ENCODE measurements at places on chromosomes 11 and 22.

- no peak for DNase-seq
These were observed 1.0 kb upstream of the C11orf86 start for GRCh38 chr11:66973956-66974580.

- no peak for DNase-seq
These were observed 3.2 kb upstream of the C11orf91 start for GRCh38 chr11:33703788-33704187.

- no peak for DNase-seq
These were observed 9.7 kb upstream of the PIK3IP1 start for GRCh38 chr22:31302006-31302405.

GRCh38 chr11:10497371-10498021, 42.4 kb downstream of the AMPD3 start:
- DNase-seq: no peak

GRCh38 chr11:55714982-55715888, 53.2 kb downstream of the OR4C6 start:
- DNase-seq: no peak

DNA sequence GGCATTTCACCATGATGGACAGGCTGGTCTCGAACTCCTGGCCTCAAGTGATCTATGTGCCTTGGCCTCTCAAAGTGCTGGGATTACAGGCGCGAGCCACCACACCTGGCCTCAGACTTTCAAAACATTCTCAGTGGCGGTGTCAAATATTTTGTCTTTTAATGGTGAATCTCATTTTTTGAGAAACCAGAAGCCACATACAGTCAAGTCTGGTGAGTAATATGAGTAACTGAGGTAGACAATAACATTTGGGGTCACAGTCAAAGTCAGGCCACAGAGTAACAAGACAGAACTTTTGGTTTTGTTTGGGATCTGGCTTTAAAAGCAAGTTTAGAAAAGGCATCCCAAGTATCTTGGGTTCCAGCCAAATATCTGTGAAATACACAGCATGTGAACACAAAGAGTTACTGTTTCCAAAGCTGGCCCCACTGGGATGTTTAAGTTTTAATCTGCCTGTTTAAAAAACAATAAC, 5.6 kb upstream of the TMA7B start:
- DNase-seq: no peak

- no peak for DNase-seq
These were observed 5.2 kb downstream of the USP2 start for GRCh38 chr11:119376197-119376847.

- DNase-seq: no peak
These were observed 39.4 kb downstream of the ZBTB16 start for GRCh38 chr11:114098927-114099326.

GRCh38 chr11:76172583-76172982, 33.7 kb downstream of the WNT11 start:
- no peak for DNase-seq

- no peak for DNase-seq
These were observed 1698.3 kb upstream of the RAG2 start for GRCh38 chr11:38296211-38296776.

GRCh38 chr11:69114811-69115523, 40.8 kb upstream of the SMIM38 start:
- no peak for DNase-seq

DNA sequence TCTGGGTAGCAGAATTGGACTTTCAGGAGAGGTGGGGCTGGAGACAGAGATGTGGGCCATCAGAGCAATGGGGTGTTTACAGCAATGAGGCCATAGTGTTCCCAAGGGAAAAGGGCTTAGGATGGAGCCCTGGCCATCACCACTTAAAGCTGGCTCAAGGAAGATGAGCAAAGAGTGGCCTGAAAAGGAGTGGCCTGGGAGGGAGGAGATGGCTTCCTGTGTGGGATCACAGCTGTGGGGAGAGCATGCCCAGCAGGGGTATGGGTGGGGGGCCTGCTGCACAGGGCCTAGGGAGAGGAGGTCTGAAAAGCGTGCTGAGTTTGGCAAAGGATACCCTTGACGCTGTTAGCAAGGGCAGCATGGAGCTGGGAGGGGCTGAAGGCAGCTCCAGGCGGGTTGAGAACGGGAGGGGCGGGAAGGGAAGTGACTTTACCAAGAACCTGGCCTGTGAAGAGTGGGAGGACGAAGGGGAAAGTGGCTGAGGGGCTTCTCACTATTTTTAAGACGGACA, 13.9 kb downstream of the LRRC32 start:
- DNase-seq: no peak

DNA sequence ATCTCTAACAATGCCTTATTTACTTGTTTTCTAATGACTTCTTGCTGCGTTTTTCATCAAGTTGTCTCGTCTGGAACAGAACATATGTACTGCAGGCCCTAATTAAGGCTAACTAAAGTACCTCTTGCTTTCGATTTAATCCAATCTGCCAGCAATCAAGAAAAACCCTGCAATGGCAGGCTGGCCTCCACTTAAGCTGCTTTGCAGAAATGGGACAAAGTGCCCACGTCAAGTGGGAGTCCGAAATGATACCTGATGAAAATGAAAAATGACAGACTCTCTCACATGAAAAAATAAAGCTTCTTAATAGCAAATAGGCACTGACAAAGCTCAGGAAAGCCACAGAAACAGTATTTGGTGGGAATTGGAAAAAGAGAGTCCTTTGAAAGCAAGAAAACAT, 1454.7 kb downstream of the FAM181B start:
- no peak for DNase-seq

GRCh38 chr11:117271208-117271607, 19.9 kb upstream of the BACE1-AS start:
- no peak for DNase-seq

DNA sequence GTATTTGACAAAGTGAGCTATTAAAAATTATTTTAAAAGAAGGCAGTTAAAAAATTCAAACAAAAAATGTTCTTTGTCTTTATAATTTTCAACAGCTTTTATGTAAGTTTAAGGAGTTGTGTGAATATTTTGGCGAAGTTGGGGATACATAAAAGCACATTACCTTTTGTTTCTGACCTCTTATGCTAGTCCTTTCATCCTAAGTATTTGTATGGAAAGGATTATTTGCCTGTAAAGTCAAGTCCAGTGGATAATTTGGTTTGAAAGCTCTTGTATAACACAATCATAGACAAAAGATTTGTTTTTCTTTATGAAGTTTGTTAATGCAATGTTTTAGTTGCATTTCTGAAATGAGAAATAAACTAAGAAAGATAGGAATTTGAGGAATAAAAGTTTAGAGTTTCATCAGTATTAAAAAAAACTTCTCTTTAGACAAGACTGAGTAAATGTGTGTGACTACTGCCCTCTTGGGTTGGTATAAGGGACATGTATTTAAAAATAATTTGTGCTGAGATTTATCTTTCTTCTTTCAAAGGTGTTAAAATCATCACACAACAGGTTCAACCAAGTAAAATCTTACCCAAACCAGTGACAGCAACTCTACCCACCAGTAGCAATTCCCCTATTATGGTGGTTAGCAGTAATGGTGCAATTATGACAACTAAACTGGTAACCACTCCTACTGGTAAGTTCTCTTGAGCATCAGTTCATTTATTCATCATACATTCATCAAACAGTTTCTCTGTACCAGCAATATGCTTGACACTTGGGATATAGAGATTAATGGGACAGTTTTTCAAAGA, 68.2 kb downstream of the EMSY start:
- no peak for DNase-seq

GRCh38 chr11:32774081-32774480, 20.4 kb downstream of the CCDC73 start:
- no peak for DNase-seq

Measured in CD4-positive, alpha-beta T cell treated with Interleukin-1 beta for 1 hour (primary cell).